Progenitor cell of endocrine pancreas (in vitro differentiated cells): ENCODE measurements at places on chromosomes 13 and 19.
A peak's percentile ranks its signal among the peaks of the same experiment; 100 is the strongest.

GRCh38 chr13:89061821-89062220 is 1390.7 kb downstream of the SLITRK5 start:
- H3K4me1 ChIP-seq: peaks cover 11% of the 10 kb centered on the region
- H3K4me3 ChIP-seq: no peak overlapping the region
- H3K27me3 ChIP-seq: no peaks in the 10 kb centered on the region
- no peak for DNase-seq
- peaks cover 6% of the 10 kb centered on the region for H3K36me3 ChIP-seq
- peak overlapping the region; percentile 65 for H3K27ac ChIP-seq

DNA sequence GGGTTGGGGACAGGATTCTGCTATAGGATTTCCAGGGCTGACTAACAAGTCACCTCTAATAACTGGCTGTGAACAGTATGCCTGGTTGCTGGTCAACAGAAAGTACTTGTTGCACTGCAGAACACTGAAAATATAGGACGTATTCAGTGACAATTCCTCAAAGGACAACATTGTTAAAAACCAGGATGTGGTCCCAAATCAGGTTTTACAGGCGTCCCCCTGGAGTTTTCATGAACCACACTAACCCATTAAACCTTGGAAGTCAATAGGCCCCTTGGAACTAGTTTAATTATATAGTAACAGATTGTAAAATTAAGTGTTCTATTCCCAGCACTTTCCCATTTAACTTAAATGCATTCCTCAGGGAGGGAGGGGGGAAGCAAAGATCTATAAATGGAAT is 495.4 kb downstream of the TBC1D4 start:
- no peaks in the 10 kb centered on the region for H3K36me3 ChIP-seq
- H3K4me3 ChIP-seq: no peak overlapping the region
- no peak for DNase-seq
- no peak overlapping the region for H3K27ac ChIP-seq
- peaks cover 3% of the 10 kb centered on the region for H3K4me1 ChIP-seq
- H3K27me3 ChIP-seq: no peaks in the 10 kb centered on the region

- H3K4me3 ChIP-seq: no peak overlapping the region
- no peaks in the 10 kb centered on the region for H3K27me3 ChIP-seq
- peaks cover 3% of the 10 kb centered on the region for H3K4me1 ChIP-seq
- no peaks in the 10 kb centered on the region for H3K36me3 ChIP-seq
These were observed 4.9 kb upstream of the NECTIN2 start for GRCh38 chr19:44841231-44841630.

DNA sequence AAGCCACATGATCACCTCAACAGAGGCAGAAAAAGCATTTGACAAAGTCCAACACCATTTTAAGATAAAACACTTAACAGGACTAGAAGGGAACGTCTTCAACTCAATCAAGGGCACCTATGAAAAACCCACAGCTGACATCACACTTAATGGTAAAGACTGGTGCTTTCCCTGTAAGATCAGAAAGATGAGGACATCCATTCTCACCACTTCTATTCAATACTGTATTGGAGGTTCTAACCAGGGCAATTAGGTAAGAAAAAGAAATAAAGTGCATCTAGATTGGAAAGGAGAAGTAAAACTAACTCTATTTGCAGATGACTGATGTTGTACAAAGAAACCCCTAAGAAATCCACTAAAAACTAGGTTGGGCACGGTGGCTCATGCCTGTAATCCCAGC is 11.2 kb upstream of the AKAP8 start:
- no peak overlapping the region for H3K27ac ChIP-seq
- H3K4me1 ChIP-seq: no peaks in the 10 kb centered on the region
- peaks cover 22% of the 10 kb centered on the region for H3K36me3 ChIP-seq

DNA sequence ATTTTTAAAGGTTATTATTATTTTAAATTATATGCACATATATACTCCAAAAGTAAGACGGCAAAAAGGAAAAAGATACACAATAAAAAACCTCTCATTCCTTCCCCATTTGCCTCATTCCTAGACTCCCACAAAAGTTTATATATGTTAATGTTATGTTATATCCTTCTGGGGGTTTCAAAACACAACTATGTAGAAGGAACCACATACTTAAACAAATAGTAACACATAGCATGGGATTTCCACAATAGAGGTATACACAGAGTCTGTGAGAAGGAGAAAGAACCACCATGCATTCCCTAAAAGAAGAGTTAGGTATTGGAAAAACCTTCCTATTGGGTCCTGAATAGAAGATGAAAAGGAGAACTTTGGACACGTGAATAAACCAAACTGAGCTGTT is 9.1 kb downstream of the PDS5B start:
- no peaks in the 10 kb centered on the region for H3K27me3 ChIP-seq
- H3K27ac ChIP-seq: no peak overlapping the region
- no peak overlapping the region for H3K4me3 ChIP-seq
- DNase-seq: no peak
- peaks cover 6% of the 10 kb centered on the region for H3K4me1 ChIP-seq
- H3K36me3 ChIP-seq: peaks cover 11% of the 10 kb centered on the region

DNA sequence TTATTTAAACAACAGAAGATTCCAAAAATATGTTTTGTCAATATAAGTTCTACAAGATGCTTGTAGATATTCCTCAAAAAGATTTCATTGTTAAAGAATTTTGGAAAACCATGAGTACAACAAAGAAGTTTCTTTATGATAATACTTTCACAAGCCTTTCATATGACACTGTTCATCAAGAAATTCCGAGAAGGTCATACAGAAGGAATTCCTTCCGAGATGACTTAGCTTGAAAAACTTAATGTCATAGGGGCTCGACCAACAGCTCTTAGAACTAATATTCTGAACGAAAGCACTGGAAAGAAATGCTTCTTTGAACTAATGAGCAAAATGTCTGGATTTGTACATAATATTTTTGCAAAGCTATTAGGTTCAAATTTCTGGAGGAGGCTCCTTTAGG is 403.4 kb downstream of the KLF5 start:
- peaks cover 13% of the 10 kb centered on the region for H3K4me1 ChIP-seq
- no peak overlapping the region for H3K4me3 ChIP-seq
- H3K27me3 ChIP-seq: no peaks in the 10 kb centered on the region
- DNase-seq: no peak

GRCh38 chr19:17370026-17370587 is 7.0 kb downstream of the PLVAP start:
- peak overlapping the region; percentile 25 for H3K27ac ChIP-seq
- no peaks in the 10 kb centered on the region for H3K36me3 ChIP-seq
- H3K4me3 ChIP-seq: no peak overlapping the region
- DNase-seq: no peak

- DNase-seq: no peak
- no peaks in the 10 kb centered on the region for H3K27me3 ChIP-seq
- no peaks in the 10 kb centered on the region for H3K4me1 ChIP-seq
- H3K36me3 ChIP-seq: no peaks in the 10 kb centered on the region
- no peak overlapping the region for H3K27ac ChIP-seq
These were observed 85.2 kb downstream of the EDNRB start for GRCh38 chr13:77833331-77833863.

GRCh38 chr19:4566402-4567051 is 7.0 kb upstream of the SEMA6B start:
- H3K4me1 ChIP-seq: no peaks in the 10 kb centered on the region
- no peak for DNase-seq
- H3K4me3 ChIP-seq: no peak overlapping the region
- H3K36me3 ChIP-seq: no peaks in the 10 kb centered on the region

DNA sequence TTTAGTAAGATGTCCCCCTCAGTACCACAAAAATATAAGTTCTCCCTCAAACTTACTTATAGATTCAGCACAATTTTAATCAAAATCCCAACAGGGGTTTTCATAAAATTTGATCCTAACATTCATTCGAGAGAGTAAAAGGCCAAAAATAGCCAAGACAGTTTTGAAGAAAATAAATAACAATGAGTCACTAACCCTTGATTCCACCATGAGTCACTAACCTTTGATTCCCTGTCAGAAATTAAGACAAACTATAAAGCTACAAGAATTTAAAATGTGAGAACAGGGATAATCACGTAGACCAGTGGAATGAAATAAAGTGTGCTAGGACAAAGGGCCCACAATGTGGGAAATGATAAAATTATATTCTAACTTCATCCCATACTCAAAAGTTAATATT is 320.3 kb downstream of the SUCLA2 start:
- H3K4me3 ChIP-seq: no peak overlapping the region
- DNase-seq: no peak
- no peaks in the 10 kb centered on the region for H3K27me3 ChIP-seq
- H3K4me1 ChIP-seq: no peaks in the 10 kb centered on the region
- no peak overlapping the region for H3K27ac ChIP-seq
- no peaks in the 10 kb centered on the region for H3K36me3 ChIP-seq

DNA sequence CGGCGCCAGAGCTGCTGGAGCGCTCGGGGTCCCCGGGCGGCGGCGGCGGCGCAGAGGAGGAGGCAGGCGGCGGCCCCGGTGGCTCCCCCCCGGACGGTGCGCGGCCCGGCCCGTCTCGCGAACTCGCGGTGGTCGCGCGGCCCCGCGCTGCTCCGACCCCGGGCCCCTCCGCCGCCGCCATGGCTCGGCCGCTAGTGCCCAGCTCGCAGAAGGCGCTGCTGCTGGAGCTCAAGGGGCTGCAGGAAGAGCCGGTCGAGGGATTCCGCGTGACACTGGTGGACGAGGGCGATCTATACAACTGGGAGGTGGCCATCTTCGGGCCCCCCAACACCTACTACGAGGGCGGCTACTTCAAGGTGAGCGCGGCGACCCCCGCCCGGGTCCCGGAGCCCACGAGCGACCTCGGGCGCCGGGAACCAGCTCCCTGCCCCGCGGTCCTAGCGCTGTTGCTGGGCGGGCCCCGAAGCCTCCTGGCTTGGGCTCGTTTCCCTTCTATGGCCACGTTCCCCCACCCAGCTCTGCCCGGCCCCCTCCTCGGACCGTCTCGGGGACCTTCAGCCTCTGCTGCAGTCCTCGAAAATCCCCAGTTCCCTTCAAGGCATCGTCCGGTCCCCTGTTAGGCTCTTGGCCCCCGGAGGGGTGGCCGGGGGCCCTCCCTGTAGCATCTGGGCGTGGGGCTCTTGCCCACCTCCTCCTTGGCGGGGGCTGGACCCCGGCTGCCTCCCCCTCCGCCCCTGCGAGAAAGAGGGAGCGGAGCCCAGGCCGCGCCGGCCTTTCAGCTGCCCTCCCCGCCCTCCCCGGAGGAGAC is at the start of gene CDC34:
Gene CDC34 (plus strand): TSS at position 8 of the 808 bp plus-strand sequence. CDS start 172 bp downstream, at position 180.
- peak within 1 kb of the TSS; percentile 92 for H3K27ac ChIP-seq
- no peaks in the 10 kb centered on the region for H3K27me3 ChIP-seq
- H3K36me3 ChIP-seq: no peaks in the 10 kb centered on the region
- peak within 1 kb of the TSS; percentile 82 for H3K4me3 ChIP-seq
